ENCODE measurements at places on chromosomes 1 and 21. TPM values are rescaled to one million over a fixed set of nuclear protein-coding genes. Genes with fewer than 3 reads are reported as not detected.
A peak's percentile ranks its signal among the peaks of the same experiment; 100 is the strongest.

- no peak for DNase-seq
Observed at GRCh38 chr21:35791541-35792325, 268.6 kb downstream of the SETD4 start.

- no peak for DNase-seq
Observed at GRCh38 chr1:75787524-75787923, 1.5 kb downstream of the RABGGTB start.

- no peak for DNase-seq
Observed at GRCh38 chr1:44700573-44700972, 26.1 kb downstream of the ARMH1 start.

- DNase-seq: no peak
Observed at GRCh38 chr1:6962996-6963911, 178.0 kb downstream of the CAMTA1 start.

DNA sequence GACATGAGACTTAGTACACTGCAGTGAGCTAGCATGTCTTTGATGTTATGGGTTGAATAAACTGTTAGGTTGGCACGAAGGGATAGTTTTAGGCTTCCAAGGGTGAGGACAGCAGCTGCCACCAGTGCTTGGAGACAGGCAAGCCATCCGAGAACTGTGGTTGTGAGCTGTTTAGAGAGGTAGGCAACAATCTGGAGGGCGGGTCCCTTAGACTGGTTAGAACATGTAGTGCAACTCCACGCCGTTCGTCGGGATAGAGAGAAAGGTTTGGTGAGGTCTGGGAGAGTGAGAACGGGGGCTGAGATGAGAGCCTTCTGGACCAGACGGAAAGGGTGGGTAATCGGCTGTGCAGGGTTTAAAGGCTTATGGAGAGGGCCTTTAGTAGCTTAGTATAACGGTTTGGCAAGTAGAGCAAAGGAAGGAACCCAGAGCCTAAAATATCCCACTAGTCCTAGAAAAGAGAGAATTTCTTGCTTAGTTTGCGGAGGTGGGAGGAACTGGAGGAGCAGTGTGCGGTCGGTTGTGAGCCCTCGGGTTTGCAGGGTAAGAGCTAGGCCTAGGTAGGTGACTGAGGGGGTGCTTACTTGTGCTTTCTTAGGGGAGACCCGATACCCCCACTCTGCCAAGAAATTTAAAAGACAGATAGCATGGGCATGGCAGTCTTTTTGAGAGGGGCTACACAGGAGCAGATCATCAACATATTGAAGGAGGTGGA lies 72.8 kb downstream of the CNST start:
- no peak for DNase-seq

GRCh38 chr1:22531251-22531650 lies 32.0 kb upstream of the EPHA8 start:
- DNase-seq: no peak

DNA sequence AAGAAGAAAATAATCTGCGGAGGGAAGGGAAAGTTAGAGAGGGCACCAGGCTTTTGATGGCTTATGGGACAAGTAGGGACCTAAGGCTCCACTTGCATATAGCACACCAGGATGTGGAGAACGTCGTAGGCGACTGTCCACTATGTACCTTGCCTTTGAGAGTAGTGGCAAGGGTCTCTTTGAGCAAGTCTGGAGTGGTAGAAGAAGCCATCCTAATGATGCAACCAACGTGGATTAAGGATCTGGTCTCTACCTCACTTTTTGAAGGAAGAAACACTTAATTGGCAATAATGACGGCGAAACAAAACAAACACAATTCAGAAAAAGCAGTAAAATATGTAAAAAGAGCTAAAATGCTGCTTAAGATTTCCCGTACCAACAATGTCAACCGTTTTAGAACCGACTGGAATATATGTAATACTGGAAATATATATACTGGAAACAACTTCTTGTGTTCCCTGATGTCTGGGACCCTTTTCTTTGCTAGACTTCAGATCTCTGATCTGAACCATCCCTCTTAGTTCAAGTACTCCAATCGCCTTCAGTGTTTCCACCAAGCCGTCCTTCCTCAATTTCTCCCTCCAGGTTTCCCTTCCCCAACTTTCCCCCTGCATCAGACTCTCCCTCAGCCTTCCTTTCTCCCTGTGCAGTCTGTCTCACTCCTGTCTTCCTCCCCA lies 821 bp upstream of the KHDRBS1 start:
- DNase-seq: no peak

DNA sequence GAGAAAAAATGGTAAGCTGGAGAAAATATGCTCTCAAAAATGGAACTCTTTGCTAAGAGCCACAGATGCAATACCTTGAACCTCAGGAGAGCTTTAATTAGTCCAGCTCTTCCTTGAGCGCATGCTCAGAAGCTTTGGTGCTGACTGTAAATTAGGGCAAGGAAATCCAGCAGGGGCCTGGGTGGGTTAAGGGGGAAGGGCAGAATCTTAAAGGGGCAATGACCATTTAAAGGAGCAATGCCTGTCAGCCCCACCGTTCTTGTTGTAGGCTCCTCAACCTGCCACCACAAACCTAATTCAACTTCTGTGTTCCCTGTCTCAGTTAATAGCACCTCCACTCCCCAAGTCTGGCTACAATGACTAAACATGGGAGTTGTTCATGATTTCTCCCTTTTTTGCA lies 6.8 kb upstream of the SLC22A15 start:
- DNase-seq: peak; percentile 34

GRCh38 chr1:86704972-86705664 lies 742 bp downstream of the SH3GLB1 start:
- peak; percentile 61 for DNase-seq

The AMPD1 gene
- not detected for polyA plus RNA-seq
